Naive thymus-derived CD4-positive, alpha-beta T cell (primary cell): ENCODE measurements at places on chromosomes 7 and 10.
A peak's percentile ranks its signal among the peaks of the same experiment; 100 is the strongest.

GRCh38 chr7:11478426-11478825, 353.6 kb downstream of the THSD7A start:
- no peak for DNase-seq

GRCh38 chr10:5512331-5512730, 12.4 kb upstream of the CALML3 start:
- no peak for DNase-seq

- DNase-seq: peak; percentile 38
Measured at GRCh38 chr10:3786295-3787015, 1.4 kb upstream of the KLF6 start.

GRCh38 chr7:121540138-121540537, 144.0 kb upstream of the FAM3C start:
- no peak for DNase-seq

- no peak for DNase-seq
Measured at GRCh38 chr10:21159669-21160068, 262.6 kb upstream of the NEBL start.

DNA sequence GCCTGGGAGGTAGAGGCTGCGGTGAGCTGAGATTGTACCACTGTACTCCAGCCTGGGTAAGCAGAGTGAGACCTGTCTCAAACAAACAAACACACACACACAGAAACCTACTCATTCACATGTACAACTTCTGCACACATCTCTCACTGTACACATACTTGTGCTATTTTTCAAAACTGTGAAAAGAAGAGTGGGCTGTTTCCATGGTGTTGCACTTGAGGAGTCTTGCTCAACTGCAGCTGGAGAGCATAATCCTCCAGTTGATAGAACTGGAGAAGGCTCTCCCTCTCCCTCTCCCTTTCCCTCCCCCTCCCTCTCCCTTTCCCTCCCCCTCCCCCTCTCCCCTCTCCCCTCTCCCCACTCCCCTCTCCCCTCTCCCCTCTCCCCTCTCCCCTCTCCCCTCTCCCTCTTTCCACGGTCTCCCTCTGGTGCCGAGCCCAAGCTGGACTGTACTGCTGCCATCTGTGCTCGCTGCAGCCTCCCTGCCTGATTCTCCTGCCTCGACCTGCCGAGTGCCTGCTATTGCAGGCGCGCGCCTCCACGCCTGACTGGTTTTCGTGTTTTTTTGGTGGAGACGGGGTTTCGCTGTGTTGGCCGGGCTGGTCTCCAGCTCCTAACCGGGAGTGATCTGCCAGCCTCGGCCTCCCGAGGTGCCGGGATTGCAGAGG, 43.7 kb upstream of the DLD start:
- DNase-seq: no peak
